ENCODE measurements at places on chromosomes 16 and 17.

DNA sequence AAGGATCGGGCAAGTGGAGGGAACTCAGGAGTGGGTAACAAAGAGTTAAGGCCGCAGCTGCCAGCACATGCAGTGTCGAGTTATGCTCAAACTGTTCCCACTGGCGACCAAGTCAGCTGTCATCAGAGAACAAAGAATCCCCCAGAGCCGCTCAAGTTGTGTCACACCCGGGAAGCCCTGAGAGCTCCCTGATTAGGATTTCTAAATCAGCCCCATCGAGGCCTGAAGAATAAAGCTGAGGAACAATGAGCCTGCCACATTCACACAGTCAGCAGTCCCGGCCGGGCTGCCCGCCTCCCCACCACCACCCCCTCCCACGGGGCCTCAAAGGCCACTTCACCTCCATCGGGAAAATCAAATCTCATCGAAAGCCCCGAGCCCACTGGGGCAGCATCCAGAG is 84.5 kb downstream of the SOX9 start:
- no peak for DNase-seq

GRCh38 chr16:10297341-10298006 is 88.4 kb upstream of the ATF7IP2 start:
- DNase-seq = no peak

GRCh38 chr16:9854675-9855074 is 327.6 kb downstream of the GRIN2A start:
- no peak for DNase-seq

- no peak for DNase-seq
Measured at GRCh38 chr17:7111784-7112509, 2.7 kb downstream of the ASGR2 start.

- no peak for DNase-seq
Measured at GRCh38 chr17:74393346-74393942, 26.1 kb downstream of the GPR142 start.

DNA sequence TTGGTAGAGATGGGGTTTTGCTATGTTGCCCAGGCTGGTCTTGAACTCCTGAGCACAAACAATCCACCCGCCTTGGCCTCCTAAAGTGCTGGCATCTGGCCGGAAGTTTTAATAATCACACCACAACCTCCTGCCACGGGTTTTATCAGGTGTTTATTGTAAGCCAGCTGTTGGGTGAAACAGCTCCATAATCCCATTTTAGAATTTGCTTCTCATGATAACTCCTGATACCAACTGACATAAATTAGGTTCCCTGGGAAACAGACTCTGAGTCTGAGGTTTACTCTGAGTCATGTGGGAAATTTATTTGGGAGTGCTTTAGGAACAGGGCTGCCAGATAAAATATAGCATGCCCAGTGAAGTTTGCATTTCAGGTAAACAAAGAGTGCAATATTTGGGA is 122.6 kb upstream of the MED13 start:
- DNase-seq = no peak

GRCh38 chr16:35689764-35690163 is 2230.4 kb downstream of the TP53TG3F start:
- no peak for DNase-seq

DNA sequence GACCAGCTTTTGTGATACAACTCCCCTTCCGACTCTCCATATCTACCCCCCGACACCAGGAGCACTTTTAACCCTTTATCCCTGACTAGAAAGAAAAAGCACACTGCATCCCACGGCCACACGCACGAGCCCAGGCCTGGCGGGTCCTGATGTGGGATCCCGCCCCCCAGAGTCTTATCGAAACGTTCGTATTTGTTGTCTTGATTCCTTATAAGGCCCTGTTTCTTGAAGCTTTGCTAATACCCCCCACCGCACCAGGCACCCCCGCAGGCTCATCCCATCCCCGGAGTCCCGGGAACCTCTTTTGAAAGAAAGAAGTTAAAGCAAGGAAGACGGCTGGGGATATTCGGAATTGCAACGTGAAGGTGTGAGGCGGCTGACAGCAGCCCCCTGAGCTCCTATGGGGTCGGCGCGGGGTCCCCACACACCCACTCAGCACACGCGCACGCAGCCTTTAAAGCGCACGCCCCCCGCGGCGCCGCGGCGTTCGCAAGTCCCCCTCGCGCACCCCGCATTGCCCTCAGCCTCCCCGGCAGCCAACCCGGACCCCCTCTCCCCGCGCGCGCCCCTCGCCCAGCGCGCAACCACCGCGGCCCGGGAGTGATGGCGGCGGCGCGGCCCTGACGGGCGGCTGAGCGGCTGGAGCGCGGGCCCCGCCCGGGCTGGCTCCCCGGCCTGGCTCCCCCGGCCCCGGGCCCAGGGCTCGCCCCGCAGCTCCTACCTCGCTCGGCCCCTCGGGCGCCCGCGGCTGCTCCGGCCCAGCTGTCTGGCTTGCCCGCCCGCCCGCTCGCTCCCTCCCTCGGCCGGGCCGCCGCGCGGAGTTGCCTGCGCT is 448 bp downstream of the STAT5B start:
- DNase-seq = no peak

GRCh38 chr17:40553694-40554534 is 11.4 kb downstream of the CCR7 start:
- no peak for DNase-seq

DNA sequence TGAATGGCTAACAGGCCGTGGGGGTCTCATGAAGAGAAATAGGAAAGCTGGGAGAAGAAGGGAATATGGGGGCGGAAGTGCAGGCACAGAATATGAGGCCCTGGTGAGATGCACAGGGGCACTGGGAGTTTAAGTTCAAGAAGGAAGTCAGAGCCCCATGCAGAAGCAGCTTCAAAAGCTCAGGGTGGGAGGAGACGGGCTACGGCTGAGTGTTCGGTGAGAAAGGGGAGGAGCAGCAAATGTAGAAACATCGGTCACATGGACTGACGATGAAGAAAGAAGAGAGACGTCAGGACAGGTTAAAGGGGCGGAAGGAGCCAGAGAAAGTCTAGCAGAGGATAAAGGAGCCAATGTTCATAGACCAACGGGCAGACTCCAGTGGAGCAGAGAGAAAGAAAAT is 204.5 kb upstream of the ZFHX3 start:
- DNase-seq = no peak

GRCh38 chr17:34711646-34712045 is 132.3 kb downstream of the TMEM132E start:
- DNase-seq = no peak

DNA sequence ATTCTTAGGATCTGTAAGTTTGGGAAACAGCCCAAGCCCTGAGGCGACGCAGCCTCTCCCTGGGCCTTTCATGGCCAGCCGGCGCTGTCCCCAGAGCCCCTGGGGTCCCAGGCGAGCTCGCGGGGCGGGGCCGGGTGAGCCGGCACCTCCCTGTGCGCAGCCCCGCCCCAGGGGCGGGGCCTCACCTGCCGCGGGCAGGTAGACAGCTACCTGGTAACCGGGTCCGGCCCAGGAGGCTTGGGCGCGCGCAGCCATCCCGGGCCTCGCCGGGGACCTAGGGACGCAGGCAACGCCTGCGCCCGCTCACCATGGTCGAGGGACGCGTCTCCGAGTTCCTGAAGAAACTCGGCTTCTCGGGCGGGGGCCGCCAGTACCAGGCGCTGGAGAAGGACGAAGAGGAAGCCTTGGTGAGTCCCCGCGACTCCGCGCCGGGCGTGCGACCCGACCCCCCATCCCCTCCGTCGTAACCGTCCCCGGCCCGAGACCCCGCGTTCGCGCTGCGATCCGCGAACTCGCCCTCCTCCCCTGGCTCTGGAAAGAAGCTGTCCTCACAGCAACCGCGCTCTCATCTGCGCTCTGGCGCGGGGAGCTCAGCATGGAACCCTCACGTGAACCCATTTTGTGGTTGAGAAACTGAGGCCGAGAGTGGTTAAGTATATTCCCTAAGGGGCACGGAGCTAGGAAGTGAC is at the start of gene ATP2C2:
Gene ATP2C2 (plus strand): TSS at position 231 of the 689 bp plus-strand sequence. CDS start 78 bp downstream, at position 309.
- DNase-seq = peak; percentile 27

DNA sequence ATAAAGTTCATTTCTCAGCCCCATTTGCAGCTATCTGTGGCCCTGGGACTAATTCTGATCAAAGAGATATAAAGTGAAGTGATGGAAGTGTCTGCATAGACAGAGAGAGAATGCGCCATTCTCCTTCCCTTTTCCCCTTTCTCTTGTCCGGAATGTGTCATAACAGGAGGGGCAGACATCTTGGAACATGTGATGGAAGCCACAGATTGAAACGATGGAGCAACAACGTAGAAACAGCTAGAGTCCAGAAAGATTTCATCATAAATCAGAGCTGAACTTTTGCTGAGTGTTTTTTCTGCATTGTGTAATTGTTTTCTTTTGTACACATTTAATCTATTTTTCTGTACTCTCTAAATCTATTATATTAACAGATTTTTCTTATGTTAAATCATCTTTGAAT is 11.3 kb downstream of the ASGR1 start:
- DNase-seq = no peak

GRCh38 chr16:9798474-9798873 is 383.8 kb downstream of the GRIN2A start:
- no peak for DNase-seq
